NCI-H2171 treated with DMSO at 0.1 percent for 48 hours (cell line): ENCODE measurements at places on chromosomes 4 and X.
A peak's percentile ranks its signal among the peaks of the same experiment; 100 is the strongest.

- no peak for DNase-seq
These were observed 166.6 kb downstream of the EFNB1 start for GRCh38 chrX:68995386-68995779.

DNA sequence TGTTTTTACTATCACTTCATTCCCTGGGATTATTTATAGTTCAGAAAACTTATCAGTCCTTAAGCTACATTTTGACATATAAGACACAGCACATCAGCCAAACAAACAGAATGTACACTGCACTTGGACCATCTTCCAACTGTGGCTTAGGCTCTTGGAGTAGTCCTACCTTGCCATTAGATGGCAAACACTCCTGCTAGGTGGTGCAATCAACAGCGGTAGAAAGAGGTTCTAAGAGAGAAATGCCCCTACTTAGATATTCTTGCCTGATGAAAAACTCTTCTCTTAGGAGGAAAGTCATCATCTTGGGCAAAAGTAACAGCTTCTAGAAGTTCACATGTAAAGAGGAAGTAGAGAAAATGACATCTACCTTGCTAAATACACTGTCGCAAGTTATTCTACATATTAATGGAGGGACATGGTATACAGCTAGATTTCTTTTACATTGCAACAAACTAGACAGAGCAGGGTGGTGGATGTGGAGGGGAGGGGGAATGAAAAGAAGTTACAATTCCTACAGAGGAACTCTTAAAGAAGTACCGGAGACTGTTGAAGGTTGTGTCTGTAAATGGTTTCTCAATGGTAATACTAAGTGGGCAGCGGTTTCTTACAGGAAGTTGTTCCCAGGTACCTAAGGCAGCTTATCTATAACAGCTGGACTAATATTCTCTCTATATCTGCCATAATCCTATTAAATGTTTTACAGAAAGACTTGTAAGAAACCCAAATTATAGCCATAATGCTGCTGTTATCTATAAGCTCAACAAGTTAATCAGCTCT is 8.1 kb upstream of the STPG2 start:
- no peak for DNase-seq

DNA sequence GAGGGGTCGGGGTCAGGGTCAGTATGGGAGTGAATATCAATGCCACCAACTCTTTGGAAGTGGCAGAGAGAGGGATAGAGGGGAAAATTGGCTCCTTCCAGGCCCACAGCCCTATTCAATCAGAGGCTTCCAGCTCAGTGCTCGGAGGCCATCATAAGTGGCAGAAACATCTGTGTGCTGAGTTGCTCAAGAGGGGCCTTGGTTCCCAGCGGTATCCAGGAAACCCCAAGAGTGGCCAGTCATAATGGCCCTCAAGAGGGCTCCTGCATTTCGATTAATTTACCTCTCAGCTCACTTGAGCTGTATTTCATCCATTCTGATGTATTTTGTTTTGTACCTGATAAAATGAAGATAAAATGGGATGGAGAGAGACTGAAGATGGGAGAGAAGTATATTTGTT is 154.3 kb upstream of the EOLA2 start:
- DNase-seq, result no peak

- no peak for DNase-seq
These were observed 1.1 kb downstream of the SLC38A5 start for GRCh38 chrX:48468693-48469691.

DNA sequence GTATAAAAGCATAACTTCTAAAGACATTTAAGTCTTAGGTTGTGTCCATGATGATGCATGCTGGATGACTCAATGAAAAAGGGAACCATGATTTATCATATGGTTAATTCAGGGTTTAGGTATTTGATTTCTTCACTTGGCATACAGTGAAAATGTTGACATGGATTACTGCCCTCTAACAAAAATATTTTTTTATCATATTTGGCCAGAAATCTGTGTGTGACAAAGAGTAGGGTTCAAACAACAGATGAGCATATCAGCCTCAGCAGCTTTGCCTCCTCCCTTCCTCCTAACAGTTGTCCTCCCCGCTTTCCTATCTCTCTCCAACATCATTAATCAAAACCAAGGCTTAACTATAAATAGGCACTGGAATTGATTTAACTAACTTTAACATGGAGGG is 46.3 kb downstream of the ARHGAP6 start:
- DNase-seq, result no peak

- no peak for DNase-seq
These were observed 36.6 kb downstream of the SAT1 start for GRCh38 chrX:23819385-23820234.

DNA sequence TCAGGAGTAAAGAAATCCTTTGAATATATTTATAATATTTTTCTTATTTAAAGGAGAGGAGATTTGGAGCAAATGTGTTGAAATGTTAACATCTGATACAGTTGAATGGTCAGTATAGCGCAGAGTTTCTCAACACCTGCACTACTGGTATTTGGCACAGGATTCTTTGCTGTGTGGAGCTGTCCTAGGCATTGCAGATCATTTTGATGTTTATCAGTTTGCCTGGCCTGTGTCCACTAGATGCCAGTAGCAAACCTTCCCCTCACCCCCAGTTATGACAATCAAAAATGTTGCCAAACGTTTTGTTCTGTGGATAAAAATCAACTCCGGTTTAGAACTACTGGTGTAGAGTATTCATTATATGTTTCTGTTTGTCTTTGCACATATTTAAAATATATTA is 765.3 kb upstream of the SLIT2 start:
- peak; percentile 3 for DNase-seq

GRCh38 chr4:109319684-109320083 is 17.2 kb upstream of the COL25A1 start:
- no peak for DNase-seq

DNA sequence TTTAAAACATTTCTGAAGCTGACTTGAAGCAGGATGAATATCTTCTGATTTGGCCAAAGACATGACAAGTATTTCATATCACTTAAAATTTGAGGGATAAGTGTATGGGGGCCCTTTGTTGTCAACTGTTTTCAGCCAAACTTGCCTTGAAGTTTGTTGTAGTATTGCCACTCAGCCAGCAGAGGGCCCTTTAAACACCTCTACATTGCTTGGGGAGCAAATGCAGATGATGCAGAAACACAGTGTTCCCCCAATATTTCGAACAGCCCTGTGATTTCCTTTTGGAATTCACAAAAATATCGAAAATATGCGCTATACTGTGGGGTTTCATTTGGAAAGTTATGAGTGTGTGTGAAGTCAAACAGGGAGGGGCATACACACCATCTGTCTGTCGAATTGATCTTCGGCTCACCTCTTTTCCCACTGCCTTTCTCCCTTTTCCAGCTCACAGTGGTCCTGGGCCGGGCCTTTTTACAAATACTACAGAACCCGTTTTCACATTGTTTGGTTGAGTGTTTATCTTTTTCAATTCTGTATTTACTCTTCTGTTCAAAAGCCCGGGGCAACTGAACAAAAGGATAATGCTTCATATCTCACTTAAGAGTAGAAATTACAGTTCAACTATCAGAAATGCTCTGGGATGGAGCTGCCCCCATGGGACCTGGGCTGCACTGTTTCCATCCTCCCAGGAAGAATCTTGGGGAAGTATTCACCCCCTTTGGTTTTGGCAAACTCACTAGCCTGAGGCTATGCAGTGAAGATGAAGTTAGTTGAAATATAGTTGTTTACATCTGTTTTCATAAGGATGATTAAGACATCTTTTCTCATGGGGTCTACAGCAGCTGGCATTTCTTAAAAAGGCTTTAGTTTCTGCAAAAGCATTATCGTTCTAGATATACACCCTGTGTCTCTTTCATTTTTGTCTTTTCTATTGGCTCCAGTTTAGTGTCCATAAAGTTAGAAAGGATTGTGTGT is 137.6 kb downstream of the EGF start:
- DNase-seq, result no peak

DNA sequence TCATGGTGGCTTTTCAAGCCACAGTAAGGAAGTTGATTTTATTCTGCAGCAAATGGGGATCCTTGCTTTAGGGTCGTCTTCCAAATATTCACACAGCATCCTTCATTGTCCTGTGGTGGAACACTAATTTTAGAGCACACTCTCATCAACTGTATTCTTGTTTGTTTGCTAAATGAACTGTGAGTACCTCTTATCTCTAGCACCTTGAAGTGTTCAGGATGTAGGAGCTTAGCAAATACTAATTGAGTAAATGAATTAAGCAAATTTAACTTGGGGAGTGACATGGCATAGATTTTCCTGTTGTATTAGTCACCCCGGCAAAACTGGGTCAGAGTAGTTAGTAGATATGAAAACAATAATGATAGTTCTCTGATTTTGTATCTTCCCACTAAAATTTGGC is 156.9 kb downstream of the UBE2NL start:
- no peak for DNase-seq

DNA sequence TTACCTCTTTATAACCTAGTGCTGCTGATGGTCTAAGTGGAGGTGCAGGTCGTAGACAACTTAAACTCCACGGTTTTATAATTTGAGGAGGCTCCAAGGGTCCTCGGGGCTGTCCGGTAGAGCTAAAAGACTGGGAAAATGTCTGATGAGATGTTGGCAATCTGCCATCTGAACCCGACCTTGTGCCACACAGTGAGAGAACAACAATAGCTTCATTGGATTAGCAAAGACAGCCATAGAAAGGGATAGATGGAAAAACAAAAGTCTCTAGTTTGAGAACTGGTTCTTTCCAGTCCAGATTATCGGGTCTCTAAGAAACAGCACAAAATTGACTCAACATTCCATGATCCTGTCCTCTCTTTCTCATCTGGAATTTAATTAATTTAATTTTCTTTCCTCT is 31.6 kb downstream of the CD40LG start:
- DNase-seq, result no peak

DNA sequence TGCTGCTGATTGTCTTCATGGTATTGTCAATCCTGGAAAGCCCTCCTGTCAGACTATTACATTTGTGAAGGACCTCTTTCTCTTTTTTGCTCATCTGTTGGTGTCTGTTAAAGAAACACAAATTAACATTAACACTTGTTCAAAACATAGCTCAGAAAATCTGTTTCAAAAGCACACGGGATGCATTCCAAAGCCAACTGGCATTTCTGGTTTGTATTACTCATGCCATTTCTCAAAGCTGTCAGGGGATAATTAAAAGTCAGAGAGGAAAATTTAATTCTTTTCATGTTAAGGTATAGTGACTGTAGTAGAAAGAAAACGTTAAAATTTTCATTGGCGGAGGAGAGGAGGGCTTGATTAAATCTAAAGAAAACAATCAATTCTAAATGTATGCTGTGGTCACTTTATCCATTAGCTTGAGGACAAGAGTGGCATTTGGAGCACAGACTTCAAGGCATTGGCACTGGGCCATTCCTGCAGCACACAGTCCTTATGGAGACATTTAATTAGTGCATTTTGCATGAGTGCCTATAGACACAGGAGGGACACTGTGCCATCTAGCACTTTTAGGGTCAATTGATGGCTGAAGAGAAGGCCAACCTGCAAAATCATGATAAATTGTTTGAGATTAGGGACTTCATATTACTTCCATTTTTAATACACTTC is 21.2 kb upstream of the GLRA2 start:
- DNase-seq, result no peak

DNA sequence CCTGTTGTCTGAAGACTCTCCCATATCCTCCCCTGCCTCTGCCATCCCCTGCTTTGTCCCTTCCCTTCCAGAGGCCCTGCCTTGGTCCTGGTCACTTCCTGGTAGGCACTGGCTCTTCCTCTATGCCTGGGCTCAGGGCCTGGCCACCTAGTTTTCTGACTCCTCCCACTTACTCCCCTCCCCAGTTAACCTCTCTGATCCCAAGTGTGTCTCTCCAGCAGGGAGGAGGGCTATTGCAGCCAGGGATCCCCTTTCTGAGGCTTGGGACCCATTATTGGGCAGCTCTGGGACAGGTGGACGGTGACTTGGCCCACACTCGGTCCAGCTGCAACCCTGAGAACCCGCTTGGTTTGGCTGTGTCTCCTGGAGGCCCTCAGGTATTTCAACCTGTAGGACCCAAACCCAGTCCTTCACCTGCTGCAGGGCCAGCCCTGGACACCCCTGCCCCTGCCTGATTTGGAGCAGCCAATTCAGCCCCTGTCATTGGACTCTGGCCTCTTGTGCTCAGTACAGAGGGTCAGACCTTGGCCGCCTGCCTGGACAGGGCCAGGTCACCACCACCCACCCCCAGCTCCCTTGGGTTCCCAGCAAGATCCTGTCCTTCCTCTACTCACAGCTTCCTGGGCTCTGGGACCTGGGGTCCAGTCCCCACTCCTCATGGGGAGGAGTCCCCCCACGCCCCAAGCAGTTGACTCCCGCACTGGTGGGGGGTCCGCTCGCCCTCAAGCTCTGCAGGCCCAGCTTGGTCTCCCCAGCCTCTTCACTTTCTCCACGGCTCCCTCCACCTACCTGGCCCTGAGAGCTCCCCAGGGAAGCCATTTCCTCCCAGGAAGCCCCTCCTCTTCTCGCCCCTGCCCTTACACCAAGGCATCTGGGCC is 1.1 kb upstream of the SH3BP2 start:
- no peak for DNase-seq

GRCh38 chrX:106917830-106918500 is 2.2 kb upstream of the CLDN2 start:
- peak; percentile 5 for DNase-seq

- no peak for DNase-seq
These were observed 176.6 kb upstream of the CENPE start for GRCh38 chr4:103374758-103375157.

DNA sequence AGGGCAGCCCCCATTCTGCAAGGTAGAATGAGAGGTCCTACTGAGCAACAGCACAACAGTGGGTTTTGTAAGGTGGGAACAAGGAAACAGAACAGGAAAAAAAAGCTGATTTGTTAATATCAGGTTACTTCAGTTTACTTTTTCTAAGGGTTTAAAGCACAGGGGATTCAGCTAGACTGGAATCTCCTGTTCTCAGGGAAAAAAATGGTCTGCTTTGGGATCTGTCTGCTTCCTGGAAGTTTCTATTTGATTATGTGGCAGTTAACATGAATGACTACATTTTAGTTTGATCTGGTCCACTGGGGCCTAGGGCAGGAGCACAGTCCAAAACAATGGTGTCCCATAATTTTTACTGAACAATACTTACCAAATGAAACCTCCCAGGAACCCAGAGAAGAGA is 104.6 kb downstream of the FBXW7 start:
- no peak for DNase-seq

DNA sequence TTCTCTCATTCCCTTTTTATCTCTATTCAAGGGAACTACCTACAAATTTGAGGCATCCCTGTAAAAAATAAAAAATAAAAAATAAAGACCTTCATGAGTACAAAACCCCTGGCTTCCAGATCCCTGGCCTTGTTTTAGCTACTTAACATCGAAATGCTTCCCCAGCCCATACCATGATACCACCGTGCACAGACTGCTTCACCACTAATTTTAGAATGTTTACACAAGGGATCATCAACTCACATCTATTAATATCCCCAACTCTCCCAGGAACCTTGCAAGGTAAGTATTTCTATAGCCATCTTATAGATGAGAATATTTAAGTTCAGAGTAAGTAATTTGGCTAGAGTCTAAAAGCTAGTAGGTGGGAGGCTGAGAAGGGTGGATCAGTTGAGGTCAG is 51.7 kb downstream of the UCHL1 start:
- no peak for DNase-seq

GRCh38 chrX:155888139-155888538 is 7.0 kb downstream of the VAMP7 start:
- DNase-seq, result no peak

GRCh38 chr4:38762560-38762959 is 20.2 kb downstream of the TLR10 start:
- DNase-seq, result no peak

GRCh38 chrX:130039847-130040246 is 57.4 kb downstream of the BCORL1 start:
- DNase-seq, result no peak
